ENCODE measurements at places on chromosomes 2 and 18.

GRCh38 chr2:177633111-177633510 lies 240.5 kb downstream of the AGPS start:
- DNase-seq, result no peak

DNA sequence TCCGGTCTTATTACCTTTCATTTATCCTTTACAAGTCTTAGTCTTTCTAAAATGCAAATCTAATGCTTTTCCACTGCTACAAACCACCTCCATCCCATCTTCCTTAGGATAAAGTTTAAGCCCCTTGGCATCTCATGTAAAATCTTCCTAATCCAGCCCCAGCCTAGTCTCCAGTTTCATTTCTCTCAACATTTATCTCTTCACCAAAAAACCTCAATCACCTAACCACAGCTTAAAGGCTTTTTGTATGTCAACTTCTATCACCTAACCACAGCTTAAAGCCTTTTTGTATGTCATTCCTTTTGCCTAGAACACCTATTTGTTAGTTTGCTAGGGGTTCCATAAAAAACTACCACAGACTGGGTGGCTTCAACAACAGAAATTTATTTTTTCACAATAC lies 4.2 kb downstream of the TRAK2 start:
- DNase-seq, result no peak

DNA sequence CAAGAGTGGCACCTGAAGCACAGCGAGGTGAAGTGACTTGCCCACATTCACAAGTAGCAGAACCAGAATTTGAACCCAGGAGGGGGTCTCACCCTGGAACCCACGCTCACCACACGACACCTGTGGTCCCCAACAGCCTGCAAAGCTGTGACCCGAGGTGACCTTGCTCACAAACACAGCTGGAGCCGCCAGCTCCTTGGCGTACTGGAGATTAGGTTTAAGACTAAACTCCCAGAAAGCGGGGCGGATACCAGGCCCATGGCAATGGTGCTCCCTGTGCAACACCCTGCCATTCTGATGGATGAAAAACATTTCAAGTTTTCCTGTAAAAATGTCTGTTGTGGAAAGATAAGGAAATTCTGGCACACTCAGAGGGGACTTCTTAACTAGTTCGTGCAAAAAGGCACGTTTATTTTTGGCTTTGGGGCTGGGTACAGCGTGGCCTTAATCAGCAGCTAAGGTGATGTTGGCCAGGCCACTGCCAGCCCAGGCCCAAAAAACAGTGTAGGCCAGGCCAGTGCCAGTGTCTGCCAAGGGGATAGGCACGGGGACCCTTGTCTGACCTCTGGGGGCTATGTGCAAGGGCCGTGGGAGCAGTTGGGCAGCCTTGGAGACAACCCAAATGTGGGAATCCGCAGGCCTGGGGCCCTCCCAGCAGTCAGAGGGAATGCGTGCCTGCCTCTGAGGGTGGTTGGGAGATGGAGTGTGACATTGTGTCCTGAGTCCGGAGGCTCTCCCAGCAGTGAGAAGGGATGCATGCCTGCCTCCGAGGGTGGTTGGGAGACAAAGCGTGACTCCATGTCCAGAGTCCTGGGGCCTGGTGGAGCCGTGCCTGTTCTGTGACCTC lies 185.0 kb upstream of the HS6ST1 start:
- no peak for DNase-seq

DNA sequence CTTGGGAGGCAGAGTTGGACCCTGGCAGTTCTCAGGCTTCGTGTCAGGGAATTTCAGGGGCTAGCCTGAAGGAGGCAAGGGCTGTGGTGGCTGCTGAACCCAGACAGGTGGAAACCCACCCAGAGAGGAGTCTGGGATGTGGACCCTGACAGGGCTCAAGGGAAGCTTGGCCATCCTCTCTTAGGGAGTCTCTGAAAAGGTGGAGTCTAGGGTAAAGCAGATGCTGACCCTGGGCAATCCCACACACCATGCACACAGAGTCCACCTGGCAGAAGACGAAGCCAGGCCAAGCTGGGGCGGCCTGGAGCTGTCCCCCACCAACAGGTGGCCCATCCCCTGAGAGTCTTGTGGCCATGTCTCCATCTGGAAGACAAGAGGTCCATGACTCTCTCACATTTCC lies 41.2 kb upstream of the TEX51 start:
- no peak for DNase-seq

- no peak for DNase-seq
Measured at GRCh38 chr2:176138526-176138922, 9.0 kb downstream of the HOXD8 start.
